ENCODE measurements at places on chromosomes 12 and 14.

GRCh38 chr12:100643246-100643645 lies 69.8 kb downstream of the GAS2L3 start:
- no peak for DNase-seq

- no peak for DNase-seq
Measured at GRCh38 chr12:51863363-51863932, 14.9 kb upstream of the FIGNL2 start.

DNA sequence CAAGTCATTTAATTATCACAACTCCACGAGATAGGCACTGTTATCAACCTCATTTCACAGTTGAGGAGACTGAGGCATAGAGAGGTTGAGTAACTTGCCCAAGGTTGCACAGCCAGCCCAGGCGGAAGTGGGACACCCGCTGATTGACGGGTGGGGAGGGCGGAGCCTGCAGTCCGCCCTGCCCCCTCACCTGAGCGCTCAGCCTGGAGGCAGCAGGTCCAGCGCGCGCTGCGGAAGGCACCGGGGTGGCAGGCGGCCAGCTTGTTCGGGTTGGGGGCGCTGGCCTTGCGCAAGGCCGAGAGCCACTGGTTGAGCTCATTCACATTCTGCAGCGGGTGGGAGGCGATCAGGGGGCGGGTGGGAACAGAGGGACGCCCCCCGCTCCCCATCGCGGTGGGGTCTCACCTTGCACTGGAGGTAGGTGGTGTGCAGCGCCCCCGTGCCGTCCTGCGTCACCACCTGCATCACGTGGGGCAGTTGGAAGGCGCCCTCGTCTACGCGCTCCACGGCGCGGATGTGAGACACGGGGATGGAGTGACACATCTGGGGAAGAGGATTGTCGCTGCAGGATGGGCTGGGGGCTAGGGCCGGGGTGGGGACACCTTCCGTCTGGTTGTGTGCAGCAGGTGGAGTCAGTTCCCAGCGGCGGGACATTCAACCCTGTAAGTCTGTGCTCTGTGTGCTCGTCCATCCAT lies 31.7 kb downstream of the RASAL1 start:
- peak; percentile 71 for DNase-seq

- DNase-seq, result no peak
Measured at GRCh38 chr12:122610911-122611310, 83.9 kb downstream of the KNTC1 start.

GRCh38 chr12:107253361-107253760 lies 160.0 kb upstream of the CRY1 start:
- DNase-seq, result no peak

DNA sequence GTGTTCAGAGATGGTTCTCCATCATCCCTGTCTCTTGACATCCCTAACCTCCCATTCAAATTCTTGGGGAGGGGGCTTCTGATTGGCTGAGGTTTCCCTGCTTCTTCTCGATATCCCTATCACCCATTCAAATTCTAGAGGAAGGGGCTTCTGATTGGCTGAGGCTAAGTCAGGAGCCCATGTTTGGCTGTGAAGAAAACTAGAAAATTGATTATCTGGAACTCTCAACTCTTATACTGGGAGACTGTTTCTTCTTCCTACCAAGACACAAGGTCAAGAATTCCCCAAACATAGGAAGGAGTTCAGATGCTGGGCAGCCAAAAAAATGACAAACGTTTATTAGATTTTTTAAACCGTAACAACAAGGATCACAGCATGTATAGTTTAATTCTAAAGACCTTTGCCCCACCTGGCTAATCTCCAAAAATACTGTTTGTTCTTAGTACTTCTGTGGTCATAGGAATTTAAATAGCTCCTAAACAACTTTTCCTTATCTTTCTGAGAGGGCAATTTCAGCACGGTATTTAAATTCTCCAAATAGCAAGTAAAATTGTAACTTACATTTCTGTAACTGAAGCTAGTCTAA lies 26.4 kb downstream of the SPIC start:
- no peak for DNase-seq

GRCh38 chr12:51383269-51383905 lies 7.8 kb downstream of the GALNT6 start:
- no peak for DNase-seq

- DNase-seq, result no peak
Measured at GRCh38 chr14:38357557-38357956, 101.7 kb upstream of the CLEC14A start.

- DNase-seq, result peak; percentile 57
Measured at GRCh38 chr12:52121824-52122539, 42.5 kb downstream of the SMIM41 start.

- DNase-seq, result peak; percentile 56
Measured at GRCh38 chr14:90397425-90398314, 841 bp downstream of the CALM1 start.

- DNase-seq, result no peak
Measured at GRCh38 chr12:33670284-33670683, 230.7 kb upstream of the SYT10 start.

DNA sequence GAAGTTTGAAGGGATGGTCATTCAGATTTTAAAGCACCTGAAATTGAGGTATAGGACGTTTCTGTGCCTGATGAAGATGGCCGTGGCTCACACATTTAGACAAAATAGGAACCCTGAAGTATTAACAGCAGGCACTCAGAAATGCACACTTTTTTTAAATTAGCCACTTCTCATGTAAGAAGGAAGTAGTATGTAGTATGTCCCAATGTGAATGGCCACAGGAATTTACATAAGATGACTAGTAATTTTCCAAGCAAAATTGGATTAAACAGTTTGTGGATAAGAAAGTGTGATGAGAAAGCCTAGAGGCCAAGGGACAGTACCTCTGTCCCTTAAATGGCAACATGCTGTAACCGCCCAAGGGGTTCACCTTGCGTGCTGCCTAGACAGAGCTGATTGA lies 1.8 kb upstream of the MIS18BP1 start:
- no peak for DNase-seq

GRCh38 chr14:88170333-88170732 lies 152.7 kb downstream of the KCNK10 start:
- DNase-seq, result no peak

GRCh38 chr12:89709995-89710872 lies 1.6 kb upstream of the ATP2B1 start:
- peak; percentile 31 for DNase-seq

- DNase-seq, result no peak
Measured at GRCh38 chr12:5376591-5377207, 55.2 kb upstream of the NTF3 start.

DNA sequence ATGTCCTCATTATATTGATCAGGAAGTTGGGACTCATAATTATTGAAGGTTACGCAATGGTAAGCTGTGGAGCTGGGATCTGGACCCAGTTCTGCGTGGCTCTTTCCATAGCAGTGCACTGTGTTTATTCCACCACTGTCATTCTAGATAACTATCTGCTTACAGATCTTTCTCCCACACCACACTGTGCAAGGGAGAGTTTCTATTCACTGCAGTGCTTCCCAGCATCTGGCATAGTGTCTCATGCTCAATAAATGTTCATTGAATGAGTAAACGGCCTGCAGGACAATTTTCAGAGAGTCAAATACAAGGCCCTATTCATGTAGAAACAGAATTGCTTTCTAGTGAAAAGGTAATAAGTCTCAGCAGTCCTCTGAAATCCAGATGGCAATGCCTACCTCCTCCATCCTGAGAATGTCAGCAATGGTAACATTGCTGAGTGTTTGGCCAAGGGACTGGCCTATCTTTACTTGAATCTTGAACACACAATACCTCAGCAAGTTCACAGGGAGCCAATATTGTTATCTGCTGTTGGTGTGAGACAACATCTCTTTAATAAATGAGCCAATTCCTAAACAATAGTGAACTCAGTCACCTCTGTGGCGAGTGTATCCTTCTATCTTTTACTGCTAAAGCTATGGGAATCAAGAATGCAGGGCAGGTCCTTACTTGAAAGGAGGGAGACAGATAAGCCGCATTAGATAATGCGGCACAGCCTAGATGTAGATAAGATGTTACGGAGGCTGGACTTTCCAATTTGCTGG lies 332.4 kb upstream of the PRICKLE1 start:
- no peak for DNase-seq

DNA sequence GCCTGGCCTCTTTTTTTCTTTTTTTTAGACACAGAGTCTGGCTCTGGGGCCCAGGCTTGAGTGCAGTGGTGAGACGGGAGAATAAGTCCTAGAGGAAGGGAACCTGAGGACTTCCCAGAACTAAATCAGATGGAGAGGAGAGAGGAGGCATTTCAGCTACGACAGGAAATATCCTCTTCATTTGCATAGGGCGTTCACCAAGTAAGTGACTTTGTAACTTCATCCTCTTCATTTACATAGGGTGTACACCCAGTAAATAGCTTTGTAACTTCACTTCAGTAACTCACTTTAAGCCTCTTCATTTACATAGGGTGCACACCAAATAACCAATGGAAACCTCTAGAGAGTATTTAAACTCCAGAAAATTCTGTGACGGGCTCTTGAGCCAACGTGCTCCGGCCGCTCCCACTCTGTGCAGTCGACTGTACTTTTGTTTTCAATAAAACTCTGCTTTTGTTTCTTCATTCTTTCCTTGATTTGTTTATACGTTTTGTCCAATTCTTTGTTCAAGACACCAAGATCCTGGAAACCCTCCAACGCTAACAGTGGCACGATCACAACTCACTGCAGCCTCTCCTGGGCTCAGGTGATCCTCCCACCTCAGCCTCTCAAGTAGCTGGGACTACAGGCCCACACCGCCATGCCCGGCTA lies 21.4 kb upstream of the ANKRD9 start:
- no peak for DNase-seq

DNA sequence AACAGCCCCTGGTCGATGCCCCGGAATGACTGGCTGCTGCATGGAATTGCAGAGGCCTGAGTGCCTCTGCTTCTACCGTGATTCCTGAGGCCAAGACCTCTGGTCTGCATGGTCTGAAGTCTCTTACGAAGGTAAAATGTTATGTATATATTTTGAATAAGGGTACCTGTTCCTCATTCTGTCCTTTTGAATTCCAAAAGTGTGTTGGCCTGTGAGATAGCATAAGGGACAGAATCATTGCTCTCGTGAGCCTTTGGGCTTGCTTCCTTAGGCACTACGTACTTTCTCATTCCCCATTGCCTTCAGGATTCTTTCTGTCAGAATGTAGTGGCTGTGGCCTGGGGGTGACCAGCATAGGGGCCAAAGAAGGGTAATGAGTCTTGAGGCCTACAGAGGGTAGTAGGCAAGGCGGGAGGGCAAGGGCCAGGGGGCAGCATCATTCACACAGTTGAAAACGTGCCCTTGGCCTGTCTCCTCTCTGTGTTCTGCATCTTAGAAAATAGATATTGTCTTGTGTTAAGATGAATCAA lies 19.5 kb downstream of the TRAF3 start:
- DNase-seq, result no peak

DNA sequence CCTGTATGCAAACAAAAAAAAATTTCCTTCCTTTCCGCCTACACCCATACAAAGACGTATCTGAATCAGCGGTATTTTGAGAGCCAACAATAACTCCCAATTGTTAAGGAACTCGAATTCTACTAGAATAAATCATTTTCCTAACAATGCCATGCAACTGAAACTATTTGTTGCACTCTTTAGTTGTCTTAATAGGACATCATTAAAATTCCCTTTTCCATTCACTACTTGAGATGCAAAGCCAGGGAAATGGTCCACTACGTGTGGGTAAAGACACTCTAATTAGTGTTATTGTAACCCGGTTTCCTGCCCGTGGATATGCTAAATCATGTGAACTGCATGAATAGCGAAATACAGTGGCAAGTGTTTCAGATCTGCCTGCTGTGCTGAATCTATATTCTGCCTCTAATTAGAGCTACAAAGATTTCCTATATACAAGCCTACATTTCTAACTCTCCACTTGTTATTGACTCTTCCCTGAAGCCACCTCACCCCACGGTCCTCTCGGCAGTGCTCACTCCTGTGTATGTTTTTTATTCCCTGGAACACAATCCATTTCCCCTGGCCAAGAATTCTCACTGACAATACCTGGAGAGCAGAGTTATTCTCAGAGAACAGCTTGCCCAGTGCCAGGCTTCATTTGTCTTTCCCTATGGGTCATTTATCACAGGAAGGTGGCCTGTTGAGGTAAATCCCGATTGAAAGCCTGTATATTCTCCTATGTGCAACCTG lies 168.3 kb downstream of the PAWR start:
- no peak for DNase-seq

GRCh38 chr12:32440120-32440865 lies 40.9 kb downstream of the FGD4 start:
- DNase-seq, result no peak

- DNase-seq, result no peak
Measured at GRCh38 chr14:56145965-56146364, 27.8 kb downstream of the PELI2 start.

DNA sequence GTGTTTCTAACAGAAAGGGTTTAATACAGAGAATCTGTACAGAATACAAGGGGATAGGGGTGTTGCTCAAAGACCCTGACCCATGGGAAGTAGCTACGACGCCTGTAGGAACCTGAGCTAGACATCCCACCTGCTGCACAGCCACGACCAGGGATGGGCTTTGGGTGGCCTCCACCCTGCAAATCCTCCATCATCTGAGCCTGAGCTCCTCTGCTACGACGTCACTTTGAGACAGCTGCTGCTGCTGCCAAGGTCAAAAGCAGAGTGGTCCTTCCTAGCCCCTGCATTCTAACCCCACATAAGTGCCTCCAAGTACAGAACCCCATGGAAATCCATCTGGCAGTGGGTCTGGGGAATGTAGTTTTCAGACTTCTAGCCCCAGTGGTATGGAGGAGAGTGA lies 43.8 kb downstream of the JAG2 start:
- DNase-seq, result no peak

DNA sequence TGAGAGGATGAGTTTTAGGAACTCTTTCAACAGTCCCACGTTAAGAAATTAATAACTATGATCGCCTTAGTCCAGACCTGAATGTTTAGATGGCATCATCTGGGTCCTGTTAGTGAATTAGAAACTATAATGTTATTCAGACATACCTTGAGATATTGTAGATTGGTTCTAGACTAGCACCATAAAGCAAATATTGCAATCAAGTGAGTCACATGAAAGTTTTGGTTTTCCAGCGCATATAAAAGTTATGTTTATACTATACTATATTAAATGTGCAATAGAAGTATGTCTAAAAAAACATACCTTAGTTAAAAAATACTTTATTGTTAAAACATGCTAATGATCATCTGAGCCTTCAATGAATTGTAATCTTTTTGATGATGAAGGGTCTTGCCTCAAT lies 106.6 kb upstream of the ATP2B1 start:
- DNase-seq, result no peak

DNA sequence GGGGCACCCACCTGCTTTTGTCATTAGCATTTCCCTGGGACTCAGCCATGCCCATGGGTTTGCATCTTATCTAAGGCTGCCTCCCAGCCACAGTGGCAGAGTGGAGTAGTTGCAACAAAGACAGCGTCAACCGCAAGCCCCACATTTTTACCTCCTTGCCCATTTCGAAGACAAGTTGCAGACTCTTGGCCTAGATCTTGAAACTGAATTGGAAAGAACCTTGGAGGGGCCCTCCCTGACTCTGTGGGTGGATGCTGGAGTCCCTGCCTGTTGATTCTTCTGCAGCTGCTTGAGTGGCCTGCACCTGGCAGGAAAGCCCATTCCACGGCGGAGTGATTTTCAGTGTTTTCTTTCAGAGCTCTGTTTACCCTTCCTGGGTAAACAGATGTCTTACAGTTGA lies 309.0 kb downstream of the VRK1 start:
- no peak for DNase-seq

- DNase-seq, result no peak
Measured at GRCh38 chr12:93609281-93610192, 37.1 kb downstream of the SOCS2 start.
